ENCODE measurements at places on chromosomes 13 and 19.

DNA sequence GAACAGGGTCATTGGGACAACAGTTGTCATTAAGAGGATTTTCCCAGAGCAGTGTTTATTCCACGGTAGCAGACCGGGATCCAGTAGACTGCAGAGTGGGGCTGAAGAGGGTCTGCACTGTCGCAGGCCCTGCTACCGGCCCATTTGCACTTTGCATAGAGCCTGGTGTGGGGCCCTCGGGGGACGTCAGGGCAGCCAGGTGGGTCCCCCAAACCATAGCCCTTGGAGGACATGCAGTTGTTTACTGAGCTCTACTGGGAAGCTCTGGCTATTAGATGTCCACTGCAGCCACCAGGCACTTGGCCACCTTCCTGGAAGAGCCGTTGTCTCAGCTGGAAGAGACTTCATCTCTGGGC lies 45.8 kb downstream of the SLC7A9 start:
- DNase-seq, result no peak

DNA sequence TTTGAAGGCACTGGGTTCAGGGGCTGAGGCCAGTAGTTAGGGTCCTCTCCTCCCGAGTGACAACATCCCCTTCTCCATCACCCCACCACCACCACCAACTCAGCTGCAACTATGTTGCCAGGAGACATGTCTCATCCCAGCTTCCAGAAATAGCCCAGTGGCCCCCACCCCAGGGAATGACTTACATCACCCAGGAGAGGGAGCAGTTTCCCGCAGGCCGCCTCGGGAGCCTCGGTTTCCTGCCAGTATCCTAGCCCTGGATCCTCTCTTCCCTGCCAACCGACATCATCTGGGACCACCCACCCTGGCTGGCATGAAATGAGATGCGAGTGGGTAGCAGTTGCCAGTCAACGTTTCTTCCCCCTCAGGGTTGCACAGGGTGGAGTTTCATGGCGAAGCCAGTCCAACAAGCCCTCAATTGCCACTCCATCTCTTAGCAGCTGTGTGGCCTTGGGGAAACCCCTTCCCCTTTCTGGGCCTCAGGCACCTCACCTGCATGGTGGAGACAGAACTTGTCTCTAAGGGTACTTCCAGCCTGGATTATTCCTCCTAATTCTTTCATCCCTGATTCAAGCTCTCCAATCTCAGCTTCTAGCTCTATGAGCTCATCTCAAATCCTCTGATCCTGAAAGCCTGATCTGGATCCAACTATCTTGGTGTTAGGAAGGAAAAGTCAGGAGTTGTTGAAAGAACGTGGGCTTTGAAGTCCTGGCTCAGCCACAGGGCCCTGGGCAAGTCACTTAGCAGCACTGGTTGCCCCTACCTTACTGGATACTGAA lies 3.9 kb upstream of the GSK3A start:
- no peak for DNase-seq

DNA sequence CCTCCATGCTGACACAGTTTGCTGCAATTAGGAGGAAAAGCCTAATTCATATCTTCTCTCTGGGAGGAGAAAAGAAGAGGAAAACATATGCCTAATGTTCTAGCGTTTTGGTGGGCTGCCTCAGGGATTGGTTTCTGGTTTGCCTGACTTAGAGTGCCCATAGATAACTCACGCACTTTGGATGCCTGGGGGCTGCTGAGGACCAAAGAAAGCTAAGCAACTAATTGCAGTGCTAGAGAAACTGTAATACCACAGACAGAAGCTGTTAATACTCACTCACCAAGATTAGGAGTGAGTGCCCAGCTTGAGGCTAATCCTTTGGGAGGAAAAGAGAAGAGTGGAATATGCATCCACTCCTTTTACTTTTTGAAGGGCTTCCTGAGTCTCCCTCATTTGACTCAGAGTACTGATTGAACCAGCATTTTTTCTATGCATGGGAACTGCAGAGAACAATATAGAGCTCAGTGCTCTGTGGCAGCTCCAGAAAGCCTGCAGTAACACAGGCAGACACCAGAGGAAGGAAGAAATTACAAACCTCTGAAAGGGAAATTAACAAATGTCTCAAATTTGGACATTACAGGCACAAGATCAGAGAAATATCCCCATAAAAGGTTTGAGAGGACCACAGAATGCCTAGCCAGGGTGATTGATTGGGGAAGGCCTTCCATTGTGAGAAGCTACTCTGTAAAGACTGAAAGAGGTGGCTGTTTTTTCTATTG lies 666.4 kb downstream of the OLFM4 start:
- DNase-seq, result no peak

DNA sequence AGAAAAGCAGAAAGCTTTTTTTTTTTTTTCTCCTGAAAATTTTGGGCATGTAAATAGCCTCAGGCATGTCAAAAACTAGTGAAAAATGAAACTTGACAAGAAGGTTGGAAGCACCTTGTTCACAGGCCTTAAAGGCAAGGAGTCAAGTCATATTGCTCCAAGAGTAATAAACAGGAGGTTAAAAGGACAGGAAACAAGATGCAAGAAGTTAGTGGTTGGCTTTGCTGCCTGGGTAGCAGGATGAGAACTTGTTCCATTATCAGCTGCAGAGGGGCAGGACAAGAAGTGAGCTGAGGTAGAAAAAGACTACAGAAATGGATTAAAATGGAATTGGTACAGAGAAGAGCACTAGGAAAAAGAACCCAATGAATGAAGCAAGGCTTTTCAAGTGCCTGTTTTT lies 242.6 kb downstream of the DCT start:
- DNase-seq, result no peak

GRCh38 chr13:107450931-107451330 lies 764.4 kb downstream of the LIG4 start:
- DNase-seq, result no peak

DNA sequence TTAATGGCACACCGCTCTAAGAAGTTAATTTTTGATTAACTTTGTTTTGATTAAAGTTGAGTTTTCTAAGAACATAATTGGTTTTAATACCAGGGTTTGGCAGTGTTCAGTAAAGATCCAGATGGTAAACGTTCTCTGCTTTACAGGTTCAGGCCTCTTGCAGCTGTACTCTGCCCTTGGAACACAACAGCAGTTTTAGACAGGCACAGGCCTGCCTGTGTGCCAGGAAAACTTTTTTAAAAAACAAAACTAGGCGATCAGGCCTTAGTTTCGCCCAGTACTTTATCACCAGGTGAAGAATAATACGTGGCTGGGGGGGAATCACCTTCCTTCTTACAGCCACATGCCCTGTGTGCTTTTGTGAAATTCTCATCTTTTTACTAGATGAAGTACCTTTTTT lies 38.0 kb upstream of the TEX29 start:
- DNase-seq, result no peak

- DNase-seq, result no peak
Observed at GRCh38 chr13:110323172-110323891, 16.2 kb downstream of the COL4A2 start.

GRCh38 chr13:28864544-28864943 lies 44.4 kb downstream of the MTUS2 start:
- no peak for DNase-seq

GRCh38 chr13:19158006-19158405 lies 23.6 kb downstream of the TUBA3C start:
- DNase-seq, result no peak

DNA sequence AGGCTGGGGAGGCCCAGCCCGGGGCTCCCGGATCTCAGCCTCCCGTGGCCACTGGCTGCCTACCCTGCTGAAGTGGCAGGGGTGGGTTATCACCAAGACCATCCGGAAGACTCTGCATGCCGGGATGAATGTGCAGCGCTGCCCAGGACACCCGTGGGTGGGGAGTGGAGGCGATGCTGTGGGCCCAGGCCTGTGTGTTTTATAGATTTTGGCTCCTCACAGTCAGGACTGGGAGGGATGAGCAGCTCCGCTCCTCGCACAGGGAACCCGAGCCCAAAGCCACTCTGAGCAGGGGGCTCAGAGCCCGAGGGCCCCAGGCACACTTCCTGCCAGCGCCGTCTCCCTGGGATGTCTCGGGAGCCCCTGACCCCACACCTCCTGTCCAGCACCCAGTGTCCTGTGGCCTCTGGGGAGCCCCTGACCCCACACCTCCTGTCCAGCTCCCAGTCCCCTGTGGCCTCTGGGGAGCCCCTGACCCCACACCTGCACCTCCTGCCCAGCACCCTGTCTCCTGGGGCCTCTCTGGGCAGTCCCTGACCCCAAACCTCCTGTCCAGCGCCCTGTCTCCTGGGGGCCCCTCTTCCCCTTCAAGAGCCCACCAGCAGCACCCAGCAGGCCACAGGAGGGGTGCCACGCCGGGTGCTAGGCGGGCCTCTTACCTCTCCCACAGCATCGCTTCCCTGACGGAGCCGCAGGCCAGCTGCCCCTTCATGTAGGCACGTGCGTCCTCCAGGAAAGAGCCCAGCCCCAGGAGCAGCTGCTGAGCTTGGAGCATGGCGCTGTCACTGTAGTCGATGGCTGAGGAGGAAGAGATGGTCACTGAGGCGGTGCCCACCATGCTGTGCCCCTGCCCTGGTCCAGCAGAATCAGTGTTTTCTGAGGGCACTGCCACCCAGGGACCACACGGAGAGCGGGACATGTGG lies 31.4 kb downstream of the NAXD start:
- no peak for DNase-seq

GRCh38 chr19:47272448-47273312 lies 2.0 kb upstream of the INAFM1 start:
- no peak for DNase-seq

GRCh38 chr19:19742773-19743172 lies 9.9 kb upstream of the ZNF14 start:
- DNase-seq, result no peak

DNA sequence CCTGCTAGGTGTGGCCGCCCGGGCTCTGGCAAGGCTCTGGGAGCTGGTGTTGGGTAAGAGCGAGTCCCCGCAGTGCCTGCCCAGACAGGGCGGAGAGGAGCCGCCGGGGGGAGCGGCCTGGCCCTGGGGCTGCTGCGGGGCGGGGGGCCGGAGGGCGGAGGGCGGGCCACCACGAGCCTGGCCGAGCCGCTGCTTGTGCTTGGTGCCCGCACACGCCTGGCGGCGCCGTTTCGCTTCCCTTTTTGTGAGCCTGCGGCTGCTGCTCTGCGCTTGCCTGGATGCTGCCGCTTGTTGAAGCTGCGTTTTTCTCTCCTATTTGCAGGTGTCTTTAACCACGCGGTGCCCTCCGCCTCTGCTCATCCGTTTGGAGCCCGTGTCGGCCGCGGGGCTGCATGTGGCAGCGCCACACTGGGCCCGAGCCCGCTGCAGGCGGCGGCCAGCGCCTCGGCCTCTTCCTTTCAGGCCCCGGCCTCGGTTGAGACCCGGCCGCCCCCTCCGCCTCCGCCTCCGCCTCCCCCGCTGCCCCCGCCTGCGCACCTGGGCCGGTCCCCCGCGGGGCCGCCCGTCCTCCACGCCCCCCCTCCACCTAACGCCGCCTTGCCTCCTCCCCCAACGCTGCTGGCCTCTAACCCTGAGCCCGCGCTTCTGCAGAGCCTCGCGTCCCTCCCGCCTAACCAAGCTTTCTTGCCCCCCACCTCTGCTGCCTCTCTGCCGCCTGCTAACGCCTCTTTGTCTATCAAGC lies 8.5 kb downstream of the PLEKHJ1 start:
- DNase-seq, result no peak
